Kidney epithelial cell (primary cell): ENCODE measurements at places on chromosomes 5 and 9. TPM values are rescaled to one million over a fixed set of nuclear protein-coding genes. Genes with fewer than 3 reads are reported as not detected.

Gene UHRF2
- total RNA-seq, result 31.9 and 32.9 TPM in 2 replicates

Gene NDUFS4
- total RNA-seq, result 108 and 135 TPM in 2 replicates

Gene IFNA10
- total RNA-seq, result not detected in 2 replicates

Gene ZBTB6
- total RNA-seq, result 12.8 and 13.1 TPM in 2 replicates

Gene TOR4A
- 33.5 and 50.3 TPM in 2 replicates for total RNA-seq

Gene PCDHA1
- total RNA-seq, result not detected in 2 replicates

Gene SDHA
- total RNA-seq, result 75.0 and 77.4 TPM in 2 replicates

Gene PCDH1
- 42.4 and 45.5 TPM in 2 replicates for total RNA-seq

Gene MSMP
- not detected in 2 replicates for total RNA-seq

Gene PRRC1
- total RNA-seq, result 41.6 and 54.9 TPM in 2 replicates

Gene WHRN
- 8.1 and 9.2 TPM in 2 replicates for total RNA-seq

Gene PRUNE2
- 0.41 and 1.0 TPM in 2 replicates for total RNA-seq

Gene LHX6
- total RNA-seq, result 0.07 and 0.84 TPM in 2 replicates

Gene SLC46A2
- total RNA-seq, result not detected in 2 replicates

Gene FBP2
- total RNA-seq, result not detected in 2 replicates

Gene BNC2
- 0.96 and 1.5 TPM in 2 replicates for total RNA-seq

Gene WDR38
- not detected in 2 replicates for total RNA-seq

Gene PRLR
- 1.8 and 3.8 TPM in 2 replicates for total RNA-seq

Gene CCDC192
- total RNA-seq, result not detected in 2 replicates

Gene ADCY2
- total RNA-seq, result 0.25 and 0.62 TPM in 2 replicates

Gene ZNF883
- total RNA-seq, result 2.7 and 3.0 TPM in 2 replicates

Gene SLC4A9
- total RNA-seq, result 0.07 TPM in 1 of 2 replicates, not detected in the other

Gene PCDHGA5
- 0.58 and 1.5 TPM in 2 replicates for total RNA-seq

Gene NUTM2G
- not detected in 2 replicates for total RNA-seq

Gene CBY3
- not detected in 2 replicates for total RNA-seq

Gene TMEM215
- total RNA-seq, result not detected in 2 replicates

Gene NAIF1
- 13.6 and 14.2 TPM in 2 replicates for total RNA-seq

Gene OR1J2
- total RNA-seq, result not detected in 2 replicates

Gene GBGT1
- total RNA-seq, result 8.8 and 12.4 TPM in 2 replicates

Gene SPINK13
- total RNA-seq, result not detected in 2 replicates

Gene IL13
- total RNA-seq, result not detected in 2 replicates

Gene C9
- total RNA-seq, result not detected in 2 replicates

Gene PCDH12
- total RNA-seq, result not detected in 2 replicates

Gene ROR2
- total RNA-seq, result 1.2 and 2.9 TPM in 2 replicates

Gene PCDHB8
- total RNA-seq, result 0.34 and 0.84 TPM in 2 replicates

Gene SPATA31D4
- total RNA-seq, result not detected in 2 replicates

Gene NR4A3
- total RNA-seq, result 0.41 and 0.50 TPM in 2 replicates
